ENCODE measurements at places on chromosomes 3 and 15.

DNA sequence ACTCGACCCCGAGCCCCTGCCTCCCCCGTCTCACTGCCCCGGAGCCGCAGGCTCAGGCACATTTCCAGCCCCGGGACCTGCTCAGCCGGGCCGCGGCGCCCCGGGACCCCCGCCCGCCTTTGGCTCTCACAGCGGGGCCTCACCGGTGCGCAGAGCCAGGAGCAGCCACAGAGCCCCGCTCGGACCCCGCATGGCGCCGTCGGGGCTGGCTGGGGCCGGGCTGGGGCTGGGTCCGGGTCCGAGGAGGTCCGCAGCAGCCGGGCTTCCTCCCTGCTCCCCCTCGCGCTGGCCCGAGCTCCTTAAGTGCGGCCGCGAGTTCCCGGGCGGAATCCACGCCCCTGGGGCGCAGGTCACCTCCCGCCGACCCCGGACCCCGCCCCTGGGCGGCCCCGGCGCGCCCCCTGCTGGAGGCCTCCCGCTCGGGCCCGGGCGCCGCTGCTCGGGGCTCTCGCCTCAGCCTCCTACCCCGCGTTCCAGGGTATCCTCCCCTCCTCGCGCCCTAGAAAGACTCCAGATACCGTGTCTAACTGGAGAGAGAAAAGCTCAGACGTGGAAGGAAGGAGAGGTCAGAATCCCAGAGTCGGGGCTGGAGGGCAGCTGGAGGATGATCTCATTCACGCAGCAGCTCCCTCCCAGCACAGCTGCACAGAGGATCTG, at the start of gene MELTF:
TSS of gene MELTF (minus strand) at position 307 of the 657 bp plus-strand sequence. CDS start at position 192, 115 bp downstream.
- peak; percentile 67 for DNase-seq

GRCh38 chr15:51128701-51129100, 34.0 kb upstream of the TNFAIP8L3 start:
- DNase-seq: no peak

- DNase-seq: no peak
These were observed 643.0 kb downstream of the NAALADL2 start for GRCh38 chr3:175502155-175502554.

DNA sequence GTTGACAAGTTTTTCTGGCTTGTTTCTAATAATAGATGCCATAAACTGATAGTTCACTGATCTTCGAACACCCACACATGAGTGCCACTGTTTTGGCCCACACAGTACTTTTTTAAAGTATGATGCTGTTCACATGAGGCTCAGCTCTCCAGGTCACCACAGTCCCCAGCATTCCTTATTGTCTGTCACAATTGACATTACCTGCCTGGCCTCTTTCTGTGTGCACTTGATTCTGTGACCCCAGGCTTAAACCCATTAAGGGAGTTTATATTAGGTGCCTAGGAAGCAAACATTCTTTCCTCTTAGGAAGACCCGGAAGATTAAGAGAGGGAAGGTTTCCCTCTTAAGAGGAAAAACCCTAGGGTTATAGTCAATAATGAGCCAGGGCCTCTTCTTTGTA, 24.2 kb upstream of the LRRFIP2 start:
- no peak for DNase-seq

- no peak for DNase-seq
These were observed 350.5 kb upstream of the COL8A1 start for GRCh38 chr3:99287876-99288275.

DNA sequence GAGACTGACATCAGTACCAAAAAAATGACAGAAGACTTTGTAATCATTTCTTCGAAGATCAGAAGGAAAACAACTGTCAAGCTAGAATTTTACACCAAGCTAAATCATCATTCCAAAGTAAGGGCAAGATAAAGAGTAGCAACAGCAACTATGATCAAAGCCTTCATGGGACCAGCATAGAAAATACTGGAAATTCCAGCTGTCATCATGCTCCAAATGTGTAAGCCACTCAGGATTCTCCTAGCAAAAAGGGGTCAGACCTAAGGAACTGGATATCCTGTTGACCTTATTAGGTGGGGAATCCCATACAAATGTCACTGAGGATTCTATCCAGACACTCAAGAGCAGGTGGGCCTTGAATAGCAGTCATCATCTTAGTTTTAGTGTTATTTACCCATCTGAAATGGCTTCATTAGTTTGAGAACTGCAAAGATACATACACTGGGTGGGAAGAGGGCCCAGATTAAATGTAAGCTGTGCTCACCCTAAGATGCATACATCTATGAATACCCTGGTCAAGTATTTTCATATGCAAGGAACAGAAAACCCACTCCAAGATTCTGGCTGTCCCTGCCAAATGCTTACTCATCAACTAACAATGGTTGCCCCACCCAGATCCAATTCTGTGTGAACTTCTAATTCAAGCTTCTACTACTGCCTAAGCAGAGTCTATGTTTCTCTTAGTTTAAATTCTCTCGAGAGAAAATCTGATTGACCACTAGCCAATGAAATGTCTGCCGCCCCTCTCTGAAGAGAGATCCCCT, 33.5 kb downstream of the CLDN18 start:
- no peak for DNase-seq

GRCh38 chr3:173970281-173970680, 572.7 kb downstream of the NLGN1 start:
- no peak for DNase-seq

GRCh38 chr3:52773361-52774065, 2.8 kb upstream of the NEK4 start:
- DNase-seq: no peak

- DNase-seq: no peak
These were observed 74.3 kb downstream of the ABTB1 start for GRCh38 chr3:127747066-127747465.

- DNase-seq: no peak
These were observed 24.0 kb downstream of the GLDN start for GRCh38 chr15:51365417-51365816.

DNA sequence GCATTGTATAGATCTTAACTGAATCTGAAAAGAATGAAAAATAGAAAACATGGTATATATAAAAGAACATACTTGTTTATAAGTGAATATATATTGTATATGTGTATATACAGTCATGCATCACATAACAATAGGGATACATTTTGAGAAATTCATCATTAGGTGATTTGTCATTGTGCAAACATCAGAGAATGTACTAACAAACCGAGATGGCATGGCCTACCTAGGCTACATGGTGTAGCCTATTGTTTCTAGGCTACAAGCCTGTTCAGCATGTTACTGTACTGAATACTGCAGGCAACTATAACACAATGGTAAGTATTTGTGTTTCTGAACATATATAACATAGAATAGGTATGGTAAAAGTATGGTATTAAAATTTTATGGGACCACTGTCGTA, 64.6 kb upstream of the CHRM5 start:
- DNase-seq: no peak

GRCh38 chr3:35665390-35666055, 26.2 kb downstream of the ARPP21 start:
- DNase-seq: no peak

- DNase-seq: no peak
These were observed 5.7 kb downstream of the SLC28A1 start for GRCh38 chr15:84889991-84890669.

DNA sequence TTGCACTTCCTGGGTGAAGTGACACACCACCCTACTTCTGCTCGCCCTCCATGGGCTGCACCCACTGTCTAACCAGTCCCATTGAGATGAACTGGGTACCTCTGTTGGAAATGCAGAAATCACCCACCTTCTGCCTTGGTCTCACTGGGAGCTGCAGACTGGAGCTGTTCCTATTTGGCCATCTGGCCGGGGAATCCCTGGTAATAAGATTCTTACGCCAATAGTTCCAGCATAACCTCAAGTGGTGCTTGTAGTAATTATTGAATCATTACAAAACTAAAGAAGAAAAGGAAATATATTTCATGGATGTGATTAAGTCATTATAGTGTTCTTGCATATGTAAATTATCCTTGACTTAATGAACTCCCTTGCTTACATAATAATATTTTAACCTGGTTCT, 841.9 kb downstream of the CADM2 start:
- DNase-seq: no peak
